T47D (cell line): ENCODE measurements at places on chromosomes 4 and X.

DNA sequence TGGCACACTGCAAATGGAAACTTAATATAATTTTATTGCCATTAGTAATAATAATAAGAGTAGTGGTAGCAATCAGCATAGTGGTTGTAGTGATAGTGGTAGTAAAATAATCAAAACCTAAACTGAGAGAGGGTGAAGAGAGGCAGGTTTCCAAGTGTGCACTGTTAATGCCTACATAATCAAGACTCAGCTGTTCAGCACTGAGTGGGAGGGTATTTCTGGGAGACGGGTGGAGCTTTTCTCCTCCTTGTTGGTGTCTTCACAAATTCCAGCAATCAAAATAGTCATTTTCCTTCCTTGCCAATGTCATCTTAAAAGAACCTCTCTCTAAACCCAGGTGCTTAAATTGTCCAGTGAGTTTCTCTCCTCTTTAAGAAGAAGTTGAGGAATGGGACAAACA lies 18.6 kb downstream of the CCDC149 start:
- no peak for DNase-seq

DNA sequence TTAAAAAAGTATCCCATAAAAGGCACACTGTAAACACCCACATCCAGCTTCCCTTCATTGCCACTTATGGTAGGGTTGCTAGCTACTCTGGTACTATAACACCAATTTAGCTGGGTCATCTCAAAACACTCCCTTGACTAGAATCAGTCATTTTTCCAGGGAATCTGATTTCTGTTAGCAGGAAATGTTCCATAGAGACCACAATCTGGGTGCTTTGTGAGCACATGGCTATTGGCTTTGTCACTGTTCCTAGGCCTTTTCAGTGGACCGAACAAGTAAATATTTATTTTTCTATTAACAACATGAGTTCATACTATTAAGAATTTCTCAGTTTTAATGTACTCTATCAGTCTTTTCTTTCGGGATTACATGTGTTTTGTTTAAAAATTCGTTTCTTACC lies 404.7 kb upstream of the GNPDA2 start:
- no peak for DNase-seq

GRCh38 chr4:7414046-7414445 lies 20.7 kb downstream of the PSAPL1 start:
- no peak for DNase-seq

DNA sequence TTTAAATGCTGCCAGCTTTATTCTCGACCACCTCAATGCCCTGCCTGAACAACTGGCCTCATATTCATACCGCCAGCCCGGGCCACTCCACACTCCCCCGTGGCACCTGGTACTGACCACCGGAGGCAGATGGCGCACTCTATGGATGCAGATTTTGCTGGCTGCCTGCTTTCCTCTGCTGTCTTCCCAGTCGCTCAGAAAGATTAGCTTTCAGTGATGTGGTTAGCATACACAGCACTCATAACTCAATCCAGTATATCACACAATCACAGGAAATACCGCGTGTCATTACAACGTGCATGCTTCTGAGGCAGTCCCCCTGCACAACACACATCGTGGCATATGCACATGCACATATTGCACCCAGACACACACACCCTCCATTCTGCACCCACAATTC lies 147.2 kb upstream of the BCOR start:
- DNase-seq: no peak

- no peak for DNase-seq
These were observed 91.9 kb downstream of the TSPAN5 start for GRCh38 chr4:98566361-98567008.

DNA sequence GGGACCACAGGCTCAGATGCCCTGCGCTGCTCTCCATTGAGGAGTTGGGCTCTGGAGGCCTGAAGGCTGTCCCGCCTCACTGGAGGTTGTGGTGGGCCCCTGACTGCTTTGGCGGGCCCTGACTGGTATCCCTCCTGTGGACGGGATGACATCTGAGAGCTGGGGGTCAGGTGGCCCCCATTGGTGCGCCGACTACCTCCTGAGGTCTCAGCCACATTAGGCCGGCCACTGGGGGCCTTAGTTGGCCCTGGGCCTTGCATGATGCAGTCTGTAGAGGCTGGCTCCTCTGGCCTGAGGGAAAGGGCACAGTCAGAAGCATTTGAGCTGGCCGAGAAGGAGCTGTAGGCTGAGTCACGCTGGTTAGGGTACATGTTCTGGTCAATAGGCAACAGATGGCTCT lies 164.5 kb upstream of the DGKK start:
- no peak for DNase-seq

DNA sequence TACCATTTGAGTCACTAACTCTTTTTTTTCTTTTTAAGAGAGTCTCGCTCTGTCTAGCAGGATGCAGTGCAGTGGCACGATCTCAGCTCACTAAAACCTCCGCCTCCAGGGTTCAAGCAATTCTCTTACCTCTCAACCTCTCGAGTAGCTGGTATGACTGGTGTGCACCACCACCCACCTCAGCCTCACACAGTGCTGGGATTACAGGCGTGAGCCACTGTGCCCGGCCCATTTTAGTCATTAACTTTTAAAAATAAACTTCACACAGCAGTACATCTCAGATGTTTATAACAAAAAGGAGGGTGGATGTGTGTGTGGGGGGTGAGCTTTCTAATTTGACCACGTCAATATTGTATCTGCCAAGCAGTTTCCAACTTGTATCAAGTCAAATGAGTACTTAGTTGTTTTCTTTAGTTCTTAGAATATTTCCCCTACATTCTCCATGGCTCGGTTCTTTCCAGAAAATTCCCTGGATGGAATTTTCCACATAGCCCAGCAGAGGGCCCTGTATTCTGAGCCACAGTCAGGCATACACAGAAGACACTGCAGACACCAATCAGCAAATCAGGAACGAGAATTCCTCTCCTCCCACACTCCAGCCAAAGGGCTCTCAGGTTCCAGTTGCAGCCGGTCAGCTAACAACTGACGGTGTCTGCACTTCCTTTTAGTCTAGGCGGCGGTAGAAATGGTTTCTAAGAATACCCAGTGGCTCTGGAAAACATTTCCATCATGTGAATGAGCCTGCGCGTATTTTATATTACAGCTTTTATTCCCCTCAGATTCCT lies 20.1 kb upstream of the ARAF start:
- peak; percentile 95 for DNase-seq
